Stimulated activated CD8-positive, alpha-beta memory T cell treated with anti-CD3 and anti-CD28 coated beads, Interleukin-2, amount 100 ng/mL, for 1 hour (primary cell): ENCODE measurements at places on chromosomes 2 and 18.

DNA sequence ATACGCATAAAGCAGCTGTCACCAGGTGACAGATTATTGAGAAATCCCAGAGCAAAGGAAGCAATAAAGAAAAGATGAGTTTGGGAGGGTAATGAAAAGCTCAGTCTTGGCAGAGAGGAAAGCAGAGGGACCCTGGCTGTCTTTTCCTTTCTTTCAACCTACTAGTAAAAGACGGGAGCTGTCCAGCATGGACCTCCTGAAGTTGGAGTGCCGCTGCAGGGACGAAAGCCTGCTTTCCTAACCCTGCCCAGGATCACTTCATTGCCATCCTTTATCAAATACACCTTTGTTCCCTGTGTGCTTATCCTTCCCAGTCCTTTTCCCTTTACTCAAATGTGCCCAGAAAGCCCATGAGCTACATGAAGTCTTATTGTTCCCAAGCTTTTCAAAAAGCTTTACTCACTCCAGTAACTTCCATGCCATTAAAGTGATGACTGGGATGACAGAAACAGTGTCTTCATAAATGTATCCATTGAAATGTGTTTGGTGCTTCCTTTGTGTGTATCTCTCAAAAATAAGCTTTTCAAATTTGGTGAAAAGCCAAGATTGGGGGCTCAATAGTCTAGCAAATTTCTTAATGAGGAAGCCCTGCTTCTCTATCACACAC is 3.7 kb upstream of the SPR start:
- no peak for DNase-seq

DNA sequence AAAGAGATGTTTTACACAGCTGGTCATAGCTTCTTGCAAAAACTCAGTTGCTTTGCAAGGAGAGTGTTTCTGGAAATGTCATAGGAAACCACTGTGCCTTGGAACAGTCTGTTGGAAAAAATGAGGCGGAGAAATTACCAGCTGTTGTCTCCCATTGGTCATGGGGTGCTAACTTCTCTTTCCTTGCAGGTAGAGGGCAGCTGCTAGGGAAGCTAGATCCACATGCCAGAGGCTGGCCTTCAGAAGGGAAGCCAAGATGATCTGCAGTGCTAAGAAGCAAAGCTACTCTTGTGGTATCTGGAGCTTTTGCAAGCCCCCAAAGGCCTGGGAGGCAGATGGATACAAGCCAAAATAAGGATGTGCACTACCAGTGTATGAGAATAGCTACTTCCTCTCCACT is 34.8 kb upstream of the LAMA1 start:
- no peak for DNase-seq

GRCh38 chr2:108884619-108885018 is 98.0 kb downstream of the CCDC138 start:
- DNase-seq, result no peak

DNA sequence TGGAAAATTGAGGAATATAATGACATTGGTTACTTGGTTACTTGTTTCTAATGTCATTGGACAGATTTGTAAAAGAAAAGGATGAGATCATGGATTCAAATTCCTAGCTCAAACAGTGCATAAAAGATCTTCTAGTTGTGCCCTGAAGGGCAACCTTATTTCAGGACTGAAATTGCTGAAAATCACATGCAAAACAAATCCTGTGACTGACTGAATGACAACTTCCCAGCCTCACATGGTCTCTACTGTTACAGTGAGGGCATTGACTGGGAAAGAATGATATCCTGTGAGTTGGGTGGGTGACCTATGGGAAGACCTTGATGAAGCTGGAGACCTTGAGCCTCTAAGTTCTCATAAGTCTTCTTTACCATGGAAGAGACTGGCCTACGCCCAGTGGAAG is 90.4 kb upstream of the HAAO start:
- DNase-seq, result no peak

DNA sequence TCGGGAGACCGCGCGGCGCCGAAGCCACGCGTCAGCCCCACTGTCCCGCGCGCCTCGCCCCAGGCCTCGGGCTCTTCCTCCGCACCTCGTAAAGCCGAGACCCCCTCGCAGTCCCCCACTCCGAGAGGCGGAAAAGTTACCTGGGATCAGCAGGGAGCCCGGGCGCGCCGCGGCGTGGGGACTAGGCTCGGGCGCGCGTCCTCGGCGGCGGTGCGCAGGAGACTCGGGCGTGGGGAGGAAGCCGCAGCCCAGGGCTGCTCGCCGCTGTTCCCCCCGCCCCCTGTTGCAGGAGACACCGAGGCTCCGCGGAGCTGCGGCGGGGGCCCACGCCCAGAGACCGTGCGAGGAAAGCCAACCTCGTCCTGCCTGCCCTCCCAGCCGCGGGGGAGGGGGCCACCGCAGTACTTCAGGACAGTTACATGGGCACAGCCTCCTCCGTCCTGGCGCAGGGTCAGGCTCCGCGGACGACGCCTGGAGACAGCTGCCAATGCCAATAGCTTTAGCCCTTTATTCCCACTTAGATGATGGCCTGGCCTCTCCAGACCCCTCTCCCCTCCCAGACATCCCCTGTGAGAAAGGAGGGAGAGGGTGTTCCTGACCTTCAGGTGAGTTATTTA is at the start of gene EPB41L3:
TSS of gene EPB41L3 (minus strand) at position 225 of the 617 bp plus-strand sequence. CDS start 54,814 bp downstream, outside the sequence.
- no peak for DNase-seq

- no peak for DNase-seq
Measured at GRCh38 chr2:154408786-154409185, 289.7 kb upstream of the KCNJ3 start.
